ENCODE measurements at places on chromosomes 16 and 17.

GRCh38 chr17:74353446-74354060 is 8.1 kb downstream of the BTBD17 start:
- no peak for DNase-seq

GRCh38 chr16:17641990-17642389 is 171.2 kb upstream of the XYLT1 start:
- DNase-seq: no peak

GRCh38 chr17:15890279-15890892 is 54.5 kb upstream of the ADORA2B start:
- no peak for DNase-seq

DNA sequence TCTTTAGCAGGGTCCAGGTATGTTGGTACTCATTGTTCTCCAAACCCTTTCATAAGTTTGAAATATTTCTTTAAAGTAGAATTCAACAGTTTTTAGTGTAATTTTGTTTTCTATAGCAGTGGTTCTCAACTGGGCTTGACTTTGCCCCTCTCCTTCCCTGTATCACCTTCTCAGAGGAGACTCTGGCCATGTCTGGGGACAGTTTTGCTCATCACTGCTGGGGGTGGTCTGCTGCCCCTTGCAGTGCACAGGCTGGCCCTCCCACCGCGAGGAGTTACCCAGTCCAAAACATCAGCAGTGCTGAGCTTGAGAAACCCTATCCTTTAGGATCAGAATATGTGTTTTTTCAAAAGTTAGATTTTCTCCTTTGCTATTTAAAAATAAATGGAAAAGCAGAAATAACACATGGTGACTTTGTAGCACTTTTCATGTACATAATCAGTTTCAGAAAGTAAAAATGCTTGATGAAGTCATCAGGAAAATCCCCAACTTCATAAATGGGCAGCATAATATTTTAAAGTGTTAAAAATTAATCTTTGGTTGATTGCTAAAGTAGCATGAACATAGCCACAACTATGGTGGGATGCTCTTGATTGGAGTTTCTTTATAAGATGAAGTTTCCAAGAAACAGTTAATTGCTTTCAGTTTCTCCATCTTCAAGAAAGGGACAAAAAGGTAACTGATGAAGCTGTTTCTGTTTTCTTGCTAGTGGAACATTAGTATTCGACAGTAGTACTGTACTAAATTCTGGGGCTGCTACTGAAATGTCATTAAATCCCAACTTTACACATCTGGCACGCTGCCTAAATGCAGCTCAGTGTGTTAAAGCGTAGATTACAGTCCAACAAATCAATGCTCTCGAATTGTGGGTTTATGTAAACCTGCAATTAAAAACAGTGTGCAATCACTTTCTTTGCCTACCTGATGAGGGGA is 70.3 kb downstream of the NETO2 start:
- no peak for DNase-seq

- DNase-seq: no peak
Measured at GRCh38 chr16:49179714-49180330, 101.8 kb downstream of the CBLN1 start.

GRCh38 chr17:61514491-61514890 is 62.3 kb downstream of the TBX4 start:
- no peak for DNase-seq
